AG04449 (cell line): ENCODE measurements at places on chromosomes 1 and 21.

DNA sequence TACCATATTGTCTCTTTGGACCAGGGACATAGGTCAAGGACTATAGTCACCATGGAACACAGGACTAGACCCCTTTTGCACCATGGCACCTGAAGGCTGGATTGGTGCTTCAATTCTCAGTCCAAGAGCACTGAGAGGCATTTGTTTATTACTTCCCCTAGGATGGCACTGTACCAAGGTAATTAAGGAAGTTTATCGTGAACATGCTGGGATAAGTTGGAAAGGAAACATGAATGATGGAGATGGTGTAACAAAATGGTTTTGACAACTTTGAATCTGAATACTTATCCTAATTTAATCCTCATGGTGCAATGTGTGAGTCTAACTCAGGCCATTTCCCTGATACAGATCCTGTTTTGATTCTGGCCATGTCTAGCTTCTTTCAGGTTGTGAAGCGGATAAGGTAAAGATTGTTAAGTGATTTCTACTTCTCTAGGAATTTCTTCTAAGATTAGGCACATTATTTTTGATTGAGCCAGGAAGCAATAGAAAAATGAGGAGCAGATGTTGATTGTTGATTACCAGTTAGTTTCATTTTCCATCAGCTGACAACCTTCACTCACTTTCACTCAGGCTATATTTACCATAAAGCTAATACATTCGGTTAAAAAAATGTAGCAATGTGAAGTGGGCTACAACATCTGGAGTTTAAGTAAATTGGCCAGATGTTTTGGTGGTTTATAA, 37.3 kb upstream of the SIPA1L2 start:
- DNase-seq, result no peak

GRCh38 chr1:234921266-234922062, 207.2 kb downstream of the TOMM20 start:
- no peak for DNase-seq

DNA sequence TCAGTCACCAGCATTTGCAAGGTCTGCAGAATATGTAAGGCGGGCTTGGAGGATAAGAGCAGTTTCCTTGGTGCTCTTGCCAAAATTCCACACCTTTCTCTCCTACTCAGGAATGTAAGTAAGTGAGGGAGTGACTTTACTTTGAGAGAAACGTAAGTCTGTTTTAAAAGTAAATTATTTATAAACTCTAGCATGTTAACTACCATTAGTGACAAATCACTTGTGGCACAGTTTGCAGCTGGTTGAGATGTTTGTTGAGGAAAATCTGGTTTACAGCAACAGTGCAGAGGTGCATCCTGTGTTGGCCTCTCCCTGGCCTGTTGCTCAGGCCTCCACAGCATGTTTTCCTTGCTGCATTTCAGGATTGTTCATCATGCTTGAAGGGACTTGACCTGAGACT, 8.5 kb downstream of the CGN start:
- no peak for DNase-seq

- no peak for DNase-seq
Measured at GRCh38 chr1:207502726-207503125, 6.8 kb downstream of the CR1 start.
